GM13977 (cell line): ENCODE measurements at places on chromosomes 1 and 21.

- DNase-seq = no peak
These were observed 184.2 kb downstream of the DYRK1A start for GRCh38 chr21:37550618-37551330.

GRCh38 chr1:30912224-30912623 lies 3.7 kb upstream of the SDC3 start:
- no peak for DNase-seq

- no peak for DNase-seq
These were observed 159.5 kb upstream of the KCTD3 start for GRCh38 chr1:215407575-215407974.

- DNase-seq = no peak
These were observed 183.3 kb downstream of the KCNJ6 start for GRCh38 chr21:37732927-37733326.

- DNase-seq = no peak
These were observed 142.6 kb upstream of the CTTNBP2NL start for GRCh38 chr1:112253366-112253765.
